ENCODE measurements at places on chromosomes 2 and 18.

DNA sequence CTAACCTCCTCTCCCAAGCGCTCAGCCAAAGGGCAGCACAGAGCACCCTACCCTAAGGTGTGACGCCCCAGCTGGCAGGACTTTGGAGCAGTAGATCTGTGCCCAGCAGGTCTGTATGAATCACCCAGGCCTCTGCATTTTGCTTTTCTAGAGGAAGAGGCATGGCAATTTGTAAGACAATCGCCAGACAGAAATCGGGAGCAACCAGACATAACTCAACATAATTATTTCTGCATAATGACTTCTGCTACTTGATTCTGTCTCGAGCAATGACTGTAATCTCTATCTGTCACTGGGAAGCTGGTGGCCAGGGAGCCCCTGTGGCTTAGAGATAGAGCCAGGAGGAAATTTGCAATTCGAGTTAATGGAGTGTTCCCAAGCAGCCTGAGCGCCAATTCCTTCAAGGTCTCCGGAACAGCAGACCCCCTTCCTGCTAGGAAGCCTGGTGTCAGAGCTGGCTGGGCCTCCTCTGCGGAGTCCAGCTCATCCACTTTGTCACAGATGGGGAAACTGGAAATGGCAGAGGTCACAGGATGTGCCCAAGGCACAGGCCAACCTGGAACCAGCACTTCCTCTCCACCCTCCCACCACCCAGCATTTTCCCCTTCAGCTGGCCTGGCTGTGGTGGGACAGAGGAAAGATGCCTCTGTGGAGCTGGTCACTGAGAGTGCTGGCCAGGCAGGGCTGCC lies 55.0 kb downstream of the ODC1 start:
- no peak for DNase-seq

- DNase-seq, result no peak
These were observed 12.9 kb downstream of the PLEKHM3 start for GRCh38 chr2:208012449-208012848.

DNA sequence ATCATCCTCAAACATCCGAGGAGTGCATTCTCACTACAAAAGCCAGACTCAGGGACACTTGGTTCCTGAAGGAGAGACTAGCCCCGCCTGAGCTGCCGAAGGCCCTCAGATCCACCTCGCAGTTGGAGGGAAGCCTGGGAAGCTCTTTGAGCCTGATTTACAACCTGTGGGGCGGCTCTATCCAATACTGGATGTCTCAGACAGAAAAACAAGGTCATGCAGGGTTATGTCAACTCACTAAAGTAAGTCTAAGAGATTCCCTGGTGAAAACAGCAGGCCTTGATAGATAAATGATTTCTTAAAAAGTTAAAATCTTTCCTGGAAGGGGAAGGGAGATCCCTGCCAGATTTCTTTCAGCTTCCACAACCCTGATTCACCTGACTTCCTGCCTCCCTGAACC lies 284.3 kb downstream of the CYP26B1 start:
- DNase-seq, result no peak

GRCh38 chr2:178550352-178550751 lies 70.1 kb downstream of the PLEKHA3 start:
- DNase-seq, result no peak

DNA sequence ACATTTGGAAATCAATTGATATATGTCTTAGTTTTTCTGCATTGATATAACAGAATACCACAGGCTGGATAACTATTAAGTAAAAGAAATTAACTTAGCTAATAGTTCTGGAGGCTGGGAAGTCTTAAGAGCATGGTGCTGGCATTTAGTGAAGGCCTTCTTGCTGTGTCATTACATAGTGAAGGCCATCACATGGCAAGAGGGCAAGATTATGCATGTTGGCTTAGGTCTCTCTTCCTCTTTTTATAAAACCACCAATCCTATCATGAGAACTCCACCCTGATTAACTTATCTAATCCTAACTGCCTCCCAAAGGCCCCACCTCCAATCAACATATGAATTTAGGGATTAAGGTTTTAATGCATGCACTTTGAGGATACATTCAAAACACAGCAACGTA lies 225.5 kb upstream of the VRK2 start:
- DNase-seq, result no peak

DNA sequence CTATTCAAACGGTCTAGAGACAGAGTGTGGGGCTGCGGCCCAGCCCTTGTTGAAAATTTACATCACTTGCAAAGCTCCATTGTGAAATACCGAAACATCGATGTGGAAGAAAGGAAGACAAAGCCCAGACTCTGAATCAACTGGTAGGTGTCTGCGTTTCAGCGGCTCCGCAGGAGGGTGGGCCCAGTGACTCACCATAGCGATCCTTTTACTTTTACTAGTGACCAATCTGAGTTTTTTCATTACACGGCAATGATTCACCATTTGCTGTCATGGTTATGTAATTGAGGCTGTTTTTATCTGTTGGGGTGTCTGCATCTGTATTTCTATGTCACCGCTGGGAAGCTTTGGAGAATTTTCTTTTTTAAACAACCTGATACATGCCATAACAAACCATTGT lies 66.6 kb upstream of the ODC1 start:
- DNase-seq, result peak; percentile 87

- peak; percentile 91 for DNase-seq
These were observed 1101.4 kb downstream of the CBLN2 start for GRCh38 chr18:71442731-71443141.

GRCh38 chr2:1226766-1227165 lies 186.5 kb upstream of the TPO start:
- no peak for DNase-seq

DNA sequence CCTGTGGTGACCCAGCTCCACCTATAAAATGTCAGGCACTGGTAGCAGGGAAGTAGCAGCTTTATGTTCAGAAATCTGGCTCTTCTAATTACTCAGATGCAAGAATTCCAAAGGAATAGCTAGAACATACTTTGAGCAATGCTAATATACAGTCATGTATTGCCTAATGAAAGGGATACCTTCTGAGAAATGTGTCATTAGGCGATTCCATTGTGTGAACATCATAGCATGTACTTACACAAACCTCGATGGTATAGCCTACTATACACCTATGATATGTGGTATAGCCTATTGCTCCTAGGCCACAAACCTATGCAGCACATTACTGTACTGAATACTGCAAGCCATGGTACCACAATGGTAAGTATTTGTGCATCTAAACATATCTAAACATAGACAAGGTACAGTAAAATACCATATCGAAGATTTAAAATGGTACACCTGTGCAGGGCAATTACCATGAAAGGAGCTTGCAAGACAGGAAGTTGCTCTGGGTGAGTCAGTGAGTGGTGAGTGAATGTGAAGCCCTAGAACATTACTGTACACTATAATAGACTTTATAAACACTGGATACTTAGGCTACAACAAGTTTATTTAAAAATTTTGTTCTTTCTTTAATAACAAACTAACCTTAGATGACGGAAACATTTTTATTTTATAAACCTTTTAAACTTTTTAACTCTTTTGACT lies 50.3 kb upstream of the ETAA1 start:
- peak; percentile 2 for DNase-seq

DNA sequence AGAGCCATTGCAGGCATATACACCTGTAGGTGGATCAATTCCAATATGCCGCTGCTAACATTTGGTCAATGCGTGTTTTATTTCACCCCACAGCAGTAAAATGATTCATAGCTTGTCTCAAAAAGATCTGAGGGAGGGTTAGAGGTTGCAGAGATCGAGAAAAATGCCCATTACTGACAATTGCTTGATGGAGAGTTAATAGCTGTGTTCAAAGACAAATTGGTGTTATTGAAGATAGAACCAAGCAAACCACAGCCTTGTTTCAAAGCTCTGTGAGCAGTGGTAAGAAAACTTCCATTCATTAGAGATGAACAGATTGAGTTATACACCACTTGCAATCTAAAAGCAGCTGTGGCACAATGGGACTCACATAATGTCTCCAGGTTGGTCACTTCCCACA lies 95.4 kb downstream of the KCNE4 start:
- no peak for DNase-seq

GRCh38 chr2:95232232-95232631 lies 24.9 kb downstream of the ZNF892 start:
- no peak for DNase-seq

DNA sequence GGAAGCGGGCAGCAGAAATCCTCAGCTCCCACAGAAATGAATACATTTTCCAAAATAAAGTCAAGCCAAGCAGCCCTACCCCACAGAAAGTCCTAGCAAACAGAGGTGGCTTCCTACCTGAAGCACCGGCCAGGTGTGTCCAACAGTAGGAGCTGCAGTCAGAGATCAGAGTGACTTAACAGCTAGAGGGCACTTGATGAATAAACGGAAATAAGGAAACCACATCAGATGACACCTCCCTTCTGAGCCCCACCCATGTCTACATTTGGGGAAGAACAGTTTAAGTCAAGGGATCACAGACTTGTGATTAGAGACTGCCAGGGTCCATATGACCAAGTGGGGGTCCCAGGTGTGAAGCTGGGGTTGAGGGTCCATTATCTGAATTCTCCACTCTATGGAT lies at the start of gene CXCR1:
CXCR1 (minus strand) TSS at position 172 of the 400 bp plus-strand sequence. CDS start 1,751 bp downstream, outside the sequence.
- no peak for DNase-seq

DNA sequence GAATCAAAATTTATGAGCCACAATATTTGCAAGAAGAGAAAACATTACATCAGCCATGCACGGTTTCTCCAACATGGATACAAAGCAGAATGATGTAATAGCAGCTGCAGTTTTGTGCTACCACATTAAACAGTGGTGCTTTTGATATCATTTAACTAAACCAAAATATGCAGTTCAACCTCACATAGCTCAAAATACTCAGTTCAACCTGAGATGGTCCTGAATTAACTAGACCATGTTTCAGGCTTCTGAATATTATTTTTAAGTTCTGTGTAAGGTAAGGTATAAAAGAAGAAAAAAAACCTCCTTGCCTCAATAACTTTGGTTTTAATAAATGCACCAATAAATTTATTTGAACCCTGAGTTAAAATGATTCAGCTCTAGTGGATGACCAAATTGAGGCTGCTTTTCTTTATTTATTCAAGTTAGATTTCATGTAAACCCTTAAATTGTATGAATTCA lies 18.8 kb upstream of the TSPYL6 start:
- DNase-seq, result peak; percentile 46

- DNase-seq, result no peak
These were observed 261.7 kb downstream of the GPD2 start for GRCh38 chr2:156697906-156698305.

DNA sequence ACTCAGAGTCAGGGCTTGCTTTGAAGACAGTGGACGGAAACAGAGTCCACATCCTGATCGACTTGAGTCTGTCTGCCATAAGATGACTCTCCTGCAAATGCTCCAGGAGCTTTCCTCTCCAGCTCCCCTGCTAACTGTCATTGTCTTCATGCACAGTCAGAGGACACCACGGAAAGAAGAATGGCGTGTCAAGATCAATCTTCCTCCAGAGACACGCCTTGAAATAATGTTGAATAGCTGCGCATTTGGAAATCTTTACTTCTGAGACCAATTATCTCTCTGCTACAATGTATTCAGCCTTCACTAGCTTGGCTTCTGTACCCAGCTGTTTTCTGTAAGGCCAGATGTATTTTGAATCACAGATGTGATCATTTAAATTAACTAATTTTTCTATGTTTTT lies 457.2 kb downstream of the CDH2 start:
- no peak for DNase-seq

DNA sequence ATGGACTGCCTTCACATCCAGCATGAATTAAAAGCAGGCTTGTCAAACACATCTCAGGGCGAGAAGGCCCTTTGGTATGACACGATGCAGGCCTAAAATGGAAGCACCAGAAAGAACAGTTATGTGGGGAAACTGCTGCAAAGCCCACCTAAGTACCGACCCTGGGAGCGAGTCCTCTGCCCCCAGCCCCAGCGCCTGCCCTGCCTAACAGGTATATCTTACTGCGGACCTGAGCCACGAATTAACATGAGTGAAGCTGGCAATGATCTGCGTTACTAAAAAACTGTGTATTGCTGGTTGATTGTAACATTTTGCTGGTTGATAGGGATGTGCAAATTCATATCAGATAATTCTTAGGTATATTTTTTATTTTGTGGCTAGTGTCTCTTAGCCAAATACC lies 441.5 kb downstream of the ZNF516 start:
- no peak for DNase-seq

DNA sequence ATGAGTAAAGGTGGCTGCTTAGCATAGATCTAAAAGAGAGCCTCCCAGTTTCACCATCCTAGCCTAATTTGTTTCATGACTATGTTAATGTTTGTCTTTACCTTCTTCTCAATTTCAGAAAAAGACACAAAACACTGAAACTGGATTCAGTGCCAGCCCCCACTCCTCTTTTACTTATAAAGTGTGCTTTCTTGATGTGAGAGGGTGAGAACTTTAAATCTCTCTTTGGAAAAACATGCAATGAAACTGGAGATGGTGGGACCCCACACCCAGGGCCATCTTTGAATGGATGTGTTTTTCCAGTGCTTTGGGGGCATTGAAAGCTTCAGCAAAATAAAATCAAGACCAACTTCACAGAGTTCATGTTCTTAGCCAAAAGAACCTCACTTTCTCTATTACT lies 185.9 kb downstream of the CYRIA start:
- DNase-seq, result no peak

GRCh38 chr2:170180031-170180566 lies 2.2 kb downstream of the MYO3B start:
- no peak for DNase-seq

- DNase-seq, result no peak
These were observed 41.5 kb downstream of the TGFA start for GRCh38 chr2:70511971-70512729.

DNA sequence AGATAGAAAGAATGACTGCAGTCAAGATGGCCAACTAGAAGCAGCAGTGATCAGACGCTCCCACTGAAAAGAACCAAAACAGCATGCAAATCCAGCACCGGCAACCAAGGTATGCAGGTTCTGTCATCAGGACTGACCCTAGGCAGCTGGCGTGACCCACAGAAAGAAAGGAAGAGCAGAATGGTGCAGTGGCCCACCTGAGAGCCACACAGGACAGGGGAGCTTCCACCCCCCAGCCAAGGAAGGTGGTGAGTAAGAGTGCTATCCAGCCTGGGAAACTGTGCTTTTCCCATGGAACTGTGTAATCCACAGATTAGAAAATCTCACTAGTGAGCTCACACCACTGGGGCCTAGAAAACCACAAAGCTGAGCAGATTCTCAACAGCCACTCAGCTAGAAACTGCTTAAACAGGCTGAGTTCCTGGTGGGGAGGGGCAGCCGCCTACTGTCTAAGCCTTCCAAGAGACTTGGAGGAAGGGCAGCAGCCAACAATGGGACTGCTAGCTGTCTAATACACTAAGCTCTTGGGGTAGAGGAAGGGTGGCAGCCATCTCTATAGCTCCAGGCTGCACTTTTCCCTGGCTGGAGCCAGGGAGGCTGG lies 127.9 kb downstream of the EVA1A start:
- peak; percentile 86 for DNase-seq

DNA sequence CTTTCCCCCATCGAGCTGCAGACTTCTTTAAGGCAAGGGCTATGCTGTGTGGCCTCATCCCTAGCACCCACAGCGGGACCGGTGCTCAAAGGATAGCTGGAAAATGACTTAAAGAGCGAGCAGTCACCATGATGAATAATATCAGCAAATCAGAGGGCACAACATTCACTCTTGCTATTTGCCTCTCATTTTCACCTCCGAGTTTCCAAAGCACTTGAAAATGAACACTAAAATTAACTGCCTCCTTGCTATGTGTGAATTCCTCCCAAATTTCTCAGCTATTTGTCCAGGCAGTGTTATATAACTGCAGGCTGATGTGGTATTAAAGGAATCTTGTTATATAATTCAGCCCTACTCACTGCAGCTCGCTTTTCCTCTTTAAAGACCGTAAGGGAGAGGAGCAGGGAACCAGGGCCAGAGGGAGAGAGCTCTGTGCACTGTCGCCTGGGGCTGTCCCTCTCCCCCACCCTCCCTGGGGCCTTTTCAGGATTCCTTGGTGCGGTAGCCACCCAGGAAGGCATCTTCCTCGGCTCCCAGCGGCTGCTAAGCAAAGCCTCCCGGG lies 1.4 kb downstream of the CYS1 start:
- DNase-seq, result no peak

- DNase-seq, result no peak
These were observed 824.0 kb downstream of the SLC4A3 start for GRCh38 chr2:220451438-220451837.
